ENCODE measurements at places on chromosomes 12 and 14.

DNA sequence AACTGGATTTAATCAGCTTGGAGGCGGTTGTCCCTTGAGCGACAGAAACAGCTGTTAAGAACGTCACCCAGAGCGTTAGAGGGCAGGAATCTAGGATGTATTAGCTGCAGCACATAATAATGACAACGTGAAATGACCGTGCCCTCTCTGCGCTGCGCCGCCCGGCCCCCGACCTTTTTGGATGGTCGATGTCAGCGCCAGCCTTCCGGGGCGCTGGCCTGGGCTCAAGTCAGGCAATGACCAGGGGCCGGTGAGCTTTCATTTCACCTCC is 427 bp upstream of the TMEM120B start:
- DNase-seq, result peak; percentile 35

- DNase-seq, result peak; percentile 38
Observed at GRCh38 chr12:51593539-51593938, 2.5 kb downstream of the SCN8A start.

DNA sequence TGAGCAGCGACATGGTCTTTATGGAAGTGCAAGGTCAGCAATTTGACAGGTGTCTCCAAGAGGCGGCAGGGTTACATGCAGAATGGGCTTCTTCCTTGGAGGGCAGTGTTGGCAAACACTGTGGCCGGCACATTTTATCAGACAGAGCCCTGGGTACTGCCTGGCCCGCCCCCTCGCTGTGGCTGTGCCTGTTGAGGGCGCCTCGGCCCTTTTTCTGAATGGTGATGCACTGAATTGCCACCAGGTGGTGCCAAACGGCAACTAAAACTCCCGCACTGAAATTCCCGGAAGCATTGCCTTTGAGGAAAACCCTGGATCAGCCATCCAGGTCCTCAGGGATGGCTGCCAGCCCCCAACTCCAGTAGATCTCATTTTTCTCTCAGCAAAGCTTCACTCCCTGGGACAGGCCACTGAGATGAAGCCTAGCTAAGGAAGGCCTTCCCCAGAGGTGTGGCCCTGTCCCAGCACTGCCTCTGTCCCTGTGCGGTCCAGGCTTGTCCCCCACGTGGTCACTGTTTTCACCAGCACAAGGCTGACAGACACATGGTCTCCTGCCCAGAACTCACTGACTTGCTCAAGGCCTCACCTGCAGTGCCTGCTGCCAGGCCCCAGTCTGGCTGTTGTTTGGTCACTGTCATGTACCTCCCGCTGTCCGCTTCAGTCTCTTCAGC is 73.6 kb downstream of the TESC start:
- DNase-seq, result peak; percentile 45

- no peak for DNase-seq
Observed at GRCh38 chr12:52641468-52641867, 10.5 kb downstream of the KRT2 start.

DNA sequence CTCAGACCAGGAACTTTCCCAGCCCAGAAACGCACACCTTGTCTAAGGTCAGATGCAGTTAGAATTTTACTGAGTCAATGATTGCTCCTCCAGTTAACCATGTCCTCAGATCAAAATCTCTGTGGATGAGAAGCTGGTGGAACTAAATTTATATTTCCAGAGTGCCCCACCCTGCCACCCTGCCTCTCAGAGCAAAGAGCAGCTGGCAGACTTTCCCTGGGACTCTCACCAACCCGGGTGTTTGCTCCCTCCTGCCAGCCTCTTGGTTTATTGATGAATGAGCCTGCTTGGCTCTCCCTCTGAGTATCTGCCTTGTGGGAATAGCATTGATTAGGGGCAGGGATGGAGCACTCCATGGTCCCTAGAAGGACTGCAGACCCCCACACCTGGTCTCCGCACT is 5.9 kb upstream of the KRT1 start:
- no peak for DNase-seq

Measured in RPMI7951 (cell line).